ENCODE measurements at places on chromosomes 5 and 9. TPM values are rescaled to one million over a fixed set of nuclear protein-coding genes. Genes with fewer than 3 reads are reported as not detected.

DNA sequence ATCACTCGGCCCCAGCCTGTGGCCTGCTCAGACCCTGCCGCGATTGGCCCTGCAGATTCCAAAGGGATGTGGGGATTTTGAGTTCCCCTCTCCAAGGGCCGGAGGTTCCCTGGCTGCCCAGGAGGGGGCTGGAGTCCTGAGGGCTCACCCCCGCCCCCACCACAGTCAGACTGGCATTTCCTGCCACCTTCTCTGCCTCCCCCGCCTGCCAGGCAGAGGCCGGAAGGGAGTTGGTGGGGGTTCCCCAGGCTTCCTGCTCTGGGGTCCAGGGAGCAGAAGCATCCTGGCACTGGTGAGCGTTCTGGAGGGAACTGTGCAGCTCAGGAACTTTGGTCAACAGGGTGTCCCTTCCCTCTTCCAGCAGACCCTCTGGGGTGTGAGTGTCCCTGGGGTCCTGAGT, 70.6 kb downstream of the RXRA start:
- H3K4me3 ChIP-seq: no peak overlapping the region
- H3K27ac ChIP-seq: no peak overlapping the region
- no peak for DNase-seq
- H3K27me3 ChIP-seq: no peaks in the 10 kb centered on the region
- no peaks in the 10 kb centered on the region for H3K36me3 ChIP-seq

- no peaks in the 10 kb centered on the region for H3K27me3 ChIP-seq
- peak; percentile 53 for DNase-seq
- H3K4me1 ChIP-seq: no peaks in the 10 kb centered on the region
Measured at GRCh38 chr5:20028506-20028905, 40.5 kb upstream of the CDH18 start.

DNA sequence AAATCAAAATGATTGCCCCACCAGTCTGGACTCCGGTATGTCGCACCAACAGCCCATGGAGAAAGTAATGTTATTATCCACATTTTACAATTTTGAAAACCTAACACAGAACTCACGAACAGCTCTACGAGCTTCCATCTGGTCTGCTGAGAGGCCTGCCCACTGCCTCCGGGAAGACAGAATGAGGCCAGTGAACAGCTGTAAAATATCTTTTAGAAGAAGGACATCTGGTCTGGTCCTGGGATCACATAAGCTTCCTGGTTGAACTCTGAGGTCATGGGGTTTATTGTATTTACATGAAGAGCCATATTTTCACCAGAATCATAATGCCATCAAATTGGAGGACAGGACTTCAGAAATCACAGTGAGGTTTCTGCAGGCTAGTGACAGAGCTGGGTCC, 89.0 kb downstream of the FRMD3 start:
- H3K4me1 ChIP-seq: no peaks in the 10 kb centered on the region
- H3K27me3 ChIP-seq: no peaks in the 10 kb centered on the region
- no peak overlapping the region for H3K27ac ChIP-seq
- H3K4me3 ChIP-seq: no peak overlapping the region

DNA sequence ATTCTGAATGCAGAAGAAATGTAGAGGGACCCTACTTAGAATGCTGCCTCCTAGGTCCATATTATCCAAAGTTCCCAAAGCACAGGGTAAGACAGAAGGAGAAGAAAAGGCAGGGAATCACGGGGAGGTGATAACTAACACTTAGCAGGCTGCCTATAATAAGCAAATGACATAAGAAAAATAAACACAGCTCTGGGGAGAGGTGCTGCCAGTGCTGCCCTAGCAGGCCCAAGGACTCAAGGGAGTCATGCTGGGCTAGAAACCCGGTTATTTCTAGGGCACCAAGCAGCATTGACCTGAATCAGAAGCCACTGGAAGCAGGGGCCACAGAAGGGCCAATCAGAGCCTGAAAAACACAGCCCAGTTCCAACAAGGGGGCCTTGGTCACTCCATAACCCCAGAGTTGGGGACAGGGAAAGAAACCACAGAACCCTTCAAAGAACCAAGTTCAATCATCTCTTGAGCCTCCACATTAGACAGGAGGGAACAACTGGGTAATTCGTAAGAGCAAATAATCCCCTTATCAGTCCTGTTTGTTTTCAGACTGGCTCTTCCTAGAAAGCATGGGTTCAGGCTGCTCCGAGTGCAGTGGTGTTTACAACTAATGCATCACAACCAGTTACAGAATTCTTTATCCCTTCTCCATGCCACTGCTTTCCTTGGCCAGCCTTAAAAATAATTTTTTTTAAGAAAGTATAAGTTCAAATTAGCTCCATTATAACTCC, 24.0 kb downstream of the NRG2 start:
- DNase-seq: no peak
- peaks cover 22% of the 10 kb centered on the region for H3K27me3 ChIP-seq
- no peaks in the 10 kb centered on the region for H3K4me1 ChIP-seq
- H3K36me3 ChIP-seq: no peaks in the 10 kb centered on the region
- H3K4me3 ChIP-seq: no peak overlapping the region
- H3K27ac ChIP-seq: no peak overlapping the region

- no peaks in the 10 kb centered on the region for H3K4me1 ChIP-seq
- no peak overlapping the region for H3K4me3 ChIP-seq
- DNase-seq: no peak
Measured at GRCh38 chr5:120748474-120748873, 284.4 kb downstream of the PRR16 start.

Gene HSD17B4
- 201 TPM for total RNA-seq

Gene EQTN
- total RNA-seq: not detected

All from fibroblast of lung (primary cell).